Putamen (tissue), 1 donor: ENCODE measurements at places on chromosomes 3 and 15.

GRCh38 chr3:55445551-55445950 is 41.6 kb downstream of the WNT5A start:
- no peak for DNase-seq

DNA sequence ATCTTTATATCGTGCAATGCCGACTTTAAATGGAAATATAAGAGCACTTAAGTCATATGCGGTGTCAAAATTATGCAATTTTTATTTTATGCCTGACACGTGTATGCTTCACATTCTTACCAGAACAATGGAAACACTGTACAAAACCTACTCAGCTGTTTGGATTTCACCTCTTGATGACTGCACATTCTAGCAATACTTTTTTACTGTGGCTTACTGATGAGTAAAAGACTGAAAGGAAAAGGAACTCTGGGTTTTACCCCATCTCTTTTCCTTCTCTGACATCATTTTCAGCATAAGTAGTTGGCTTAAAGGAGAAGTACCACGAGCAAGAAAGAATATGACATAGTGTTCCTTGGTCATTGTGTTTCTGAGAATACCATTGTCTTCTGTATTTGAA is 142.8 kb downstream of the POLR2M start:
- no peak for DNase-seq

- no peak for DNase-seq
Measured at GRCh38 chr3:188914552-188914951, 257.2 kb upstream of the TPRG1 start.

GRCh38 chr3:9779075-9779593 is 9.4 kb upstream of the CAMK1 start:
- DNase-seq = no peak

GRCh38 chr3:28240441-28240840 is 978 bp upstream of the CMC1 start:
- DNase-seq = no peak

GRCh38 chr3:49470714-49471420 is 800 bp downstream of the DAG1 start:
- no peak for DNase-seq

GRCh38 chr3:184315871-184316661 is 1.7 kb downstream of the EIF4G1 start:
- no peak for DNase-seq

DNA sequence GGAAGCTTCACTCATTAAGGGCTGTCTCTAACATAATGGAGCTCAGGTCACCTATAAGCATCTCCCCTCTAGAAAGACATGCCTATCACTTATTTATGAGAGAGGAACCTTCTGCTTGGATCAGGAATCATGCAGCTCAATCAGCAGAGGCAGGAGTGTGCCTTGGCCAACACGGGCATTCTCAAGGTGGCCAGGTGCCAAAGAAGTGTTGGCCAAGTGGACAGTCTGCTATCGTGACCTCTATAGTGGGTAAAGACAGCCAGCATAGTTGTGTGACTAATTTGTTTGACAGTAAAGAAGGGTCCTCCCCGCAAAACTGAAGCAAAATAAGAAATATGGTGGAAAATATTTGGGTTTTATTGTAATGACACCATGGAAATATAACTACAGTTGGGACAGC is 14.7 kb upstream of the AGTR1 start:
- no peak for DNase-seq

GRCh38 chr3:46462111-46462510 is 2.6 kb downstream of the LTF start:
- DNase-seq = no peak

DNA sequence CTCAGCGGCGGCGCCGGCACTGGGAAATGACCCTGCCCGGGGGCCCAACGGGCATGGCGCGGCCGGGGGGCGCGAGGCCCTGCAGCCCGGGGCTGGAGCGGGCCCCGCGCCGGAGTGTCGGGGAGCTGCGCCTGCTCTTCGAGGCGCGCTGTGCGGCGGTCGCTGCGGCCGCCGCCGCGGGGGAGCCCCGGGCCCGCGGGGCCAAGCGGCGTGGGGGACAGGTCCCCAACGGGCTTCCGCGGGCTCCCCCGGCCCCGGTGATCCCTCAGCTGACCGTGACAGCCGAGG is 172 bp downstream of the ITPKA start:
- no peak for DNase-seq

- no peak for DNase-seq
Measured at GRCh38 chr15:66855041-66855440, 153.0 kb downstream of the SMAD6 start.

GRCh38 chr3:125692361-125692760 is 97.1 kb upstream of the OSBPL11 start:
- no peak for DNase-seq

GRCh38 chr3:128784843-128785242 is 58.9 kb downstream of the RAB7A start:
- DNase-seq = no peak

DNA sequence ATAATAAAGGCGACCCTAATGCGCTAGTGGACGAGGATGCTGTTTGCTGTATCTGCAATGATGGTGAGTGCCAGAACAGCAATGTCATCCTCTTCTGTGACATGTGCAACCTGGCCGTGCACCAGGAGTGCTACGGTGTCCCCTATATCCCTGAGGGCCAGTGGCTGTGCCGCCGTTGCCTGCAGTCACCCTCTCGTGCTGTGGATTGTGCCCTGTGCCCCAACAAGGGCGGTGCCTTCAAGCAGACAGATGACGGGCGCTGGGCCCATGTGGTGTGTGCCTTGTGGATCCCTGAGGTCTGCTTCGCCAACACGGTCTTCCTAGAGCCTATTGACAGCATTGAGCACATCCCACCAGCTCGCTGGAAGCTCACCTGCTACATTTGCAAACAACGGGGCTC is 7.6 kb downstream of the BRPF1 start:
- DNase-seq = no peak

- no peak for DNase-seq
Measured at GRCh38 chr3:126291537-126291936, 65.7 kb downstream of the KLF15 start.

GRCh38 chr3:157438194-157438730 is 1.6 kb downstream of the PTX3 start:
- DNase-seq = no peak
